GM13976 (cell line): ENCODE measurements at places on chromosomes 1 and 21.

- peak; percentile 75 for DNase-seq
Measured at GRCh38 chr1:16009030-16009460, 5.0 kb downstream of the SRARP start.

GRCh38 chr1:89833183-89834082 lies 12.6 kb downstream of the LRRC8D start:
- DNase-seq = no peak

DNA sequence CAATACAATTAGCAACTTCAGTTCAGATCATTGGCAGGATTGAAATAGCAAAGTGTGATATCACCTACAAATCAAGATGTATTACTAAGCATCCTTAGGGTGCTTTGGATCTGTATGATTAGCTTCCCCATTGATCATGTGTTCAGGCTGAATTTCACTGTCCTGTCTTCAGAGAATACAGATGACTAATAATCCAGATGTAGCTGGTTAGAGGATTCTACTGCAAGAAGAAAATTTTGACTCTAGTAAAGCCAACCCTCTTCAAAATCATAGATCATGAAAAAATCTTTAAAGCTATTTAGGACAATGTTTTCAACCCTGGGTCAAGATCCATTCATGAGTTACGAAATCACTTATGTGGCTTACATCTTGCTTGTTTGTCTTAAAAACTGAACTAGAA lies 184.4 kb downstream of the PTGER3 start:
- DNase-seq = no peak

GRCh38 chr1:210418863-210419650 lies 90.4 kb downstream of the HHAT start:
- no peak for DNase-seq

DNA sequence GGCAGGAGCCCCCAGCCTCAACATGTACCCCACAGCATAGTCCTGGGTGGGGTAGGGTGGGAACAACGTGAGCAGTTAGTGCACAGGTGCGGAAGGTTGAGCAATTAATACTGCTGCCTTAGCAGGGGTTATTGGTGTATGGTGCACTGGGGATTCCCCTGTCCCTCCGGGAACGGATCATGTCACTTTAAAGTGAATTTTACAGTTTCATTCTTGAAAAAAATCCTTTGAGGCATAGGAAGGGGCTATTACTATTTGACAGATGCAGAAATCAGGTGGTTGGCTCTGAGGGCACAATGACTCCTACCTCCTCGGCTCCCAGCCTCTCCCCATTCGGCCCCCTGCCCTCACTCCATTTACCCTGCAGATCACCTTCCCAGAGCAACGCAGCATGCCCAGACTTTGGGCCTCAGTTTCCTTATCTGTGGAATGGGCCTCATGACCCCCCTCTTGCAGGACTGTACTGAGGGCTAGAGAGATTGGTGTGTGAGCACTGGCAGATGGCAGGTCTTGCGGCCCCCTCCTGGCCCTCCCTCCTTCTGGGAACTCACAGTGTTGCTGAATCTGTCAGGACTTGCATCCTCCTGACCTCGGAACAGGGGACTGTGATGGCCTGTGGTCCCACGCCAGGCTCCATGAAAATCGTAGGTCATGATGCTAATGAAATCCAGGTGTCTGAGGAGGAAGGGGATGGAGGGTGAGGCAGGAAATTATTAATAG lies 5.1 kb upstream of the MYBPH start:
- DNase-seq = no peak

- DNase-seq = peak; percentile 74
Measured at GRCh38 chr1:9652379-9653209, 1.1 kb downstream of the PIK3CD start.

DNA sequence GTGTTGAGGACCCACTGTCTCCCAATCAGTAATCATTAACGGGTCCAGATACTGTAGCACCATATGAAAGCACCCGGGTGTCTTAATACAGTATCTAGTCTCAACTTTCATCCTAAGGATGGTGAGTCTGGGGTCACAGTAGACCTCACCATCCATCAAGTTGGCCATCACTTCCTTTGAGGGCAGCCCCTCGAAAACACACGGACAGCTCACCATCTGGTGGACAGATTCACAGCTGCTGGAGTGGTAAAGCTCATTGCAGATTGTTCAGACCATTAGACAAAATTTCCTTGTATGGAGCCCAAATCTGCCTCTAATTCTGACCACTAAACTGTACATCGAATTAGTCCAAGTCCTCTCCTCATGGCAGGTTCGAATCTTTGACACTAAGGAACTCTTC lies 123.1 kb downstream of the PGBD5 start:
- DNase-seq = no peak

- DNase-seq = no peak
Measured at GRCh38 chr1:162605225-162605927, 26.9 kb upstream of the DDR2 start.

DNA sequence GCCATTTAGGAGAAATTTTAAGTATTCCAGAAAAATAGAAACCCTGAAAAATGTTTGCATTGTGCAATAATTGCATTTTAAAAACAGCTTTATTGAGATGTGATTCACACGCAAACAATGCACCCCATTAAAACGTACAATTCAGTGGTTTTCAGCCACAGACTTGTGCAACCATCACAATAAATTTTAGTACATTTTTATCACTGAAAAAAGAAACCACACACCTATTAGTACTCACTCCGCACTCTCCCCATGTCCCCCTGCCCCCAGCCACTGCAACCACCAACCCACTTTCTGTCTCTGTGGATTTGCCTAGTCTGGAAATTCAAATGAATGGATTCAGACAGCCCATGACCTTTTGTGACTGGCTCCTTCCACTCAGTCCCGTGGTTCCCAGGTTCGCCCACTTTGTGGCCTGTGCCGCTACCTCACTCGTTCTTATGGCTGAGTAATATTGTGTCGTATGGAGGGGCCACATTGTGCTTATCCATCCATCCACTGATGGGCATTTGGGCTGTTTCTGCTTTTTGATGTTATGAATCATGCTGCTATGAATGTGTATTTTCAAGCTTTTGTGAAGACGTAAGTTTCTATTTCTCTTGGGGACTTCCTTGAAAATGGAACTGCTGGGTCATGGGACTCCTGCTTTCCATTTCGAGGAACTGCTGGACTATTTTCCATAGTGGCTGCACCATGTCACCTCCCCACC lies 147.7 kb upstream of the ARHGEF16 start:
- no peak for DNase-seq

DNA sequence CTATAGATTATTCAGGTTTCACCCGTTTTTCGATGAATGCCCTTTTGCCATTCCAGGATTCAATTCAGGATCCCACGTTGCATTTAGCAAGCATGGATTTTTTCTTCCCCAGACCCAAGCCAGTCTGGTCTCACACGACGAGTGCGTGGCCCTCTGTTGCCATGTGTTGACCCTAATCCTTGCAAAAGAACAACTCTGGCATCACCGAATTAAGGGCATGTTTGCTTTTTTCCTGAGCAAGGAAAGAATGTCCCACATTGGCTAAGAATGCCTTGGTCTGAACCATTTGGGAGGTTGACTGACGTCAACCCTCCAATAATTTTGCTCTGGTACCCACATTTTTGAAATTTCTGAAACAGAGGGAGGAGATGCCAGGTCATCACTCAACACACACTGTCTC lies 153.0 kb upstream of the WNT4 start:
- DNase-seq = no peak

- DNase-seq = no peak
Measured at GRCh38 chr1:207944571-207944970, 33.6 kb upstream of the CD34 start.

- no peak for DNase-seq
Measured at GRCh38 chr1:70809069-70809468, 238.5 kb downstream of the PTGER3 start.

DNA sequence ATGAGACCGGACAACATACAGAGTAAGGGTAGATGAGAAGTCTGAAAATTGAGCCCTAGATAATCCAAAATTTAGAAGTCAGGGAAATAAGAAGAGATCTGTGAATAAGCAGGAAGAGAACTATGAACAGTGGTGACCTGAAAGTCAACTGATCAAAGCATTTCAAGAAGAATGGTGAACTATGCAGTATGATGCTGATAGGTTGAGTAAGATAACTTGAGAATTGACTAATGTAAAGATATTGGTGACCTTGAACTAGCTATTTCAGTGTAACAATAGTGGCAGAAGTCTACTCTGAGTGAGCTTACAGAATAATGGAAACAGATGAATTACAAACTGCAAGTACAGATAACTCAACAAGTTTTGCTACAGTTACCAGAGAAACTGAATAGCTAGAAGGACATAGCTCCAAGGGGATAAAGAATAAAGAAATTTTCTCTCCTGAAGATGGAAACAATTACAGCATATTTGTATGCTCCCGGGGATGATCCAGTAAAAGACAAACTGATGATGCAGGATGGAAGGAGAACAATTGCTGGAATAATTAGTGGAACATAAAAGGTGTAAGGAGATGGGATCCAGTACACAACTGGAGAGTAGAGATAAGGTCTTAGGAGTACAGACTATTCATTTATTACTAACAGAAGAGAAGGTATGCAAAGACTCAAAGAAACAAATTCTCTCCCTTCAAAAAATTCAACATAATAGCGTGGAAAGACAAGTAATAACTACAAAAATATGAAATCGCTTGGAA lies 10.9 kb downstream of the NRDC start:
- no peak for DNase-seq

DNA sequence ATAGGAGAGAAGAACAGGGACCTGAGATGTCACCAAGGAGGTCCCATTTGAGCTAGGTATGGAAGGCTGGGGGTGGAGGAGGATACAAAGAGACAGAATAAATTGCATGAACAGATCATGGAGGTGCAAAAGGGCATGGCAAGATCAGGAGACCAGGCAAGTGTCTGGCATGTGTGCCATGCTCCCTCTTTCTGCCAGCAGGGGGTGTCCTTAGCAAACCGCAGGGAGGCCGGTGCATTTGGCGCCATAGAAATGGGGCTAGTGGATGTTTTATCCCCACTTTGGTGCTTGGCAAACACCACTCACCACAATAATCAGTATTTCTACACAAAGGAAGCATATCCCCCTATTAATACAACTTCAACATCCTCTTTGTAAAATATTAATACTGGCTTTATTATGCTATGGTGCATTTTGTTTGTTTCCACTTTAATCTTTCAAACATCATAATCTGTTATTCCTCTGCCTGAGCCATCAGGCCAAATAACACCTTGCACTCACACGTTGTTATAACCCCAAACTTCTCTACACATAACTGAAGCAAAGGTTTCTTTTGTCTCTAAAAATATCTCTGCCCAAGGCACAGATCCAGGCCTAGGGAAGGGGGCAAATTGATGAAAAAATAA lies 25.9 kb downstream of the S100A6 start:
- DNase-seq = peak; percentile 70

DNA sequence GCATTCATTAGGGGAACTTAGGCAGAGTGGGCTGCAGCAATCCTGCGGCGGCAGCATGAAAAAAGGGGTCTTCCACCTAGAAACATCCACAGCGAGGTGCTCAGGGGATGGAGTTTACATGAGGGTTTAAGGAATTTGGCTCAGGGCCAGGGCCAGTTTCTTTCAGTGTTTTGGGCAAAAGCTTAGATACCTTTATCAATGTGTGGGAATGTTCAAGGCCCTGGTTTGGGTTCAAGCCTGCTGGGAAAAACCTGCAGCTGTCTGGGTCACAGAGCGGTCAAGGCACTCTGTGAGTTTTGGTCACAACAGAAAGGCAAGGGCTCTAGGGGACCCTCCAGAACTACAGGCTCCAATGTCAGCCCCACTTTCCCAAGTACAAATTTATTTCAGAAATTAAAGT lies 230.3 kb downstream of the DISC1 start:
- DNase-seq = no peak

DNA sequence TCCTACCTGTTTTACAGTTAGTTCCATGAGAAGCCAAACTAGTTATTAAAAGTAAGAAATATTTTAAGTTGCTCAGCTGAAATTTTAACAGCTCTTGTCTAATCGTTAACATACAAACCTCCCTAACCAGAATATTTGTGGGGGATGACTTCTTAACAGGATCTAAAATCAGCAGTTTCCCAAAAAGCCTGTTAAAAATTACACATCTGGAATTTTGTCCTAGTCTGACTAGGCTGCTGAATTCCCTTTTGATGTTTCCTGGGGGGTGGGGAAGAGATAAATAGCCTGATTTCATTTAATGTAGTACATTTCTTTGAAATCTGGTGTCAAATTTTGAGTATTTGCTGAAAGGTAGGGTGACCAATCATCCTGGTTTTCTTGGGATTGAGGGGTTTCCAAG lies 78.8 kb upstream of the ARHGAP29 start:
- no peak for DNase-seq

DNA sequence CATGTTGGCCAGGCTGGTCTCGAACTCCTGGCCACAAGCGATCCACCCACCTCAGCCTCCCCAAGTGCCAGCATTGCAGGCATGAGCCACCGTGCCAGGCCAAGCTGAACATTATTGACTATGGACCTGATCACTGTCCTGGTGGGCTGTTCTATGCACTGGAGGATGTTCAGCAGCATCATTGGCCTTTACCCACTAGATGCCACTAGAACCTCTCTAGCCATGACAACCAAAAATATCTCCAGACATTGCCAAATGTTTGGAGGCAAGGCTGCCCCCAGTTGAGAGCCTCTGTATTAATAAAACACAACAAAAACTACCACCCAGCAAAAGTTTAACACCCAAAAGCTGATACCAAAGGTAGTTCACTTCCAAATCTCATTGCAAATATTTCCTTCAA lies 110.8 kb upstream of the SOD1 start:
- no peak for DNase-seq

- no peak for DNase-seq
Measured at GRCh38 chr1:24910751-24911650, 19.1 kb downstream of the RUNX3 start.

- no peak for DNase-seq
Measured at GRCh38 chr1:205994346-205994745, 8.8 kb downstream of the RAB7B start.

DNA sequence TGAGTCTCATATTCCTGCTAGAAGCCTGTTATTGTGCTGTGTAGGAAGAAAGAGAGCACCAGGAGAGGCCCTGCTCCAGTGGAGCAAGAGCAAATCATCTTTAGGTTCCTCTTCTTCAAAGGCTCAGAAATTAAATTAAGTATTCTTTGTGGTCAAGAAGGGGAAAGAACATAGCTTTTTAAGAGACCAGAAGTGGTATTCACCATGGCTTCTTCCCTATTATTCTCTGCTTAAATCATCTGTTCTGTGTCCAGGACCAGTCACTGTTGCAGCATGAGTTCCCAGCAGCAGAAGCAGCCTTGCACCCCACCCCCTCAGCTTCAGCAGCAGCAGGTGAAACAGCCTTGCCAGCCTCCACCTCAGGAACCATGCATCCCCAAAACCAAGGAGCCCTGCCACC lies 1.1 kb downstream of the SPRR1B start:
- DNase-seq = peak; percentile 13

GRCh38 chr1:204941421-204942338 lies 71.0 kb downstream of the NFASC start:
- DNase-seq = peak; percentile 72

DNA sequence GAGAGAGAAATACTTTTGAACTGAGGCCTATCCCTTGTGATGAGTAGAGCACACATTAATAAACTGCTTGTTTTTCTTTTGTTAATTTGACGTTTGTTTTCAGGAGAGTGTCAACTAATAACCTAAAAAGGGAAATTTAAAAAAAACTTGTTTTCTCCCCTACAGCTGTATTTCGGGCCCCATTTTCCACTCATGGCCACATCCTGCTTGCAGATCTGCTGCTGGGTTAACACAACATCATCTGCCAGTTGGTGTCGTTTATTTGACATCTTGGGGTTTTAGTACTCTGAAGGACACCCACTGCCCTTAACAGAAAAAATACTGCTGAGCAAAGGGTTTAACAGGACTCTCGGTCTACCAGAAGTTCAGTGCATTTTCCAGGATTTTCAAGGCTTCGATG lies 848 bp upstream of the PYHIN1 start:
- no peak for DNase-seq
